ENCODE measurements at places on chromosomes 2 and 18. TPM values are rescaled to one million over a fixed set of nuclear protein-coding genes. Genes with fewer than 3 reads are reported as not detected.

UNC80 gene
- total RNA-seq, result 0.17 TPM

TGFA gene
- 0.84 TPM for total RNA-seq

DNA sequence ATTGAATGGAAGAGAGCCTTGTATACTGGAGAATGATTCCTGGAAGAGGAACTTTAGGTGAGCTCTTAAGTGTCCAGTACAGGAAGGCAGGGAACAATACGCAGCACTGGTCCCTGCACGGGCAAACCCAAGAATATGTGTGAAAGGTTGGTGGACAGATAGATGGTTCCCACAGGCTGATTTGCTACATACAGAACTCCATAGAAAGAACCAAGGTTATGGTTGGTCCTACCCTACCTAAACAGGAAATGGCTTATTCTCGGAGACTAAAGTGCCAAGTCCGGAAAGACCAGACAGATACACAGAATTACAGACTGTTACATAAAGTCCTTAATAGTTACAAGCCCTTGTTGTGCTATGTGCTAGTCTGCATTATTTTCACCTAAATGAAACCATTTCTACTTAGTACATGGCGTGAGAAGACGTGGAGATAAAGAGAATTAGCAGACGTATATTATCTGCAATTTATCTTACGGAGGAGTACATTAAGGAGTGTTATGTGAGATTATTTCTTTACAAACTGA, 1.2 kb downstream of the REV1 start:
- H3K36me3 ChIP-seq, result no peaks in the 10 kb centered on the region
- peak overlapping the region; percentile 88 for H3K4me3 ChIP-seq
- peaks cover 62% of the 10 kb centered on the region for H3K4me1 ChIP-seq
- no peaks in the 10 kb centered on the region for H3K27me3 ChIP-seq

DNA sequence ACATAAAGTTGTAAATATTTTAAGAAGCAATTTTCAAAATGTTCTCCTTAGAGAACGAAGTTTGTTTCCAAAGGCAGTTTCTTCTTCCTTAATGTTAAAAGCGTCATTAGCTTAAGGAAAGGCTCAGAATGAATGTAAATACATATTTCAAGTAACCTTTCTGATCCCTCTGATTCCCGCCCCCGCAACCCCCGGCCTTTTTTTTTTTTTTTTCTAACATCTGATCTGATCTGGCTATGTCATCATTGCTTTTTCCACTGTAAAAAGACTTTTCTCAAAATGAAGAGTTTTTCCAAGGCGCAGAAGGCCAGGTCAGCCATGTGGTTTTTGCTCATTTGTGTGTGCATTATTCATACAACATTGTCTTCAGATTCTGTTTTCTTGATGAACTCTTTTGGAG, 57.1 kb upstream of the MEIS1 start:
- DNase-seq, result no peak
- no peaks in the 10 kb centered on the region for H3K27me3 ChIP-seq
- H3K4me1 ChIP-seq, result no peaks in the 10 kb centered on the region
- no peak overlapping the region for H3K4me3 ChIP-seq
- no peak overlapping the region for H3K27ac ChIP-seq

DNA sequence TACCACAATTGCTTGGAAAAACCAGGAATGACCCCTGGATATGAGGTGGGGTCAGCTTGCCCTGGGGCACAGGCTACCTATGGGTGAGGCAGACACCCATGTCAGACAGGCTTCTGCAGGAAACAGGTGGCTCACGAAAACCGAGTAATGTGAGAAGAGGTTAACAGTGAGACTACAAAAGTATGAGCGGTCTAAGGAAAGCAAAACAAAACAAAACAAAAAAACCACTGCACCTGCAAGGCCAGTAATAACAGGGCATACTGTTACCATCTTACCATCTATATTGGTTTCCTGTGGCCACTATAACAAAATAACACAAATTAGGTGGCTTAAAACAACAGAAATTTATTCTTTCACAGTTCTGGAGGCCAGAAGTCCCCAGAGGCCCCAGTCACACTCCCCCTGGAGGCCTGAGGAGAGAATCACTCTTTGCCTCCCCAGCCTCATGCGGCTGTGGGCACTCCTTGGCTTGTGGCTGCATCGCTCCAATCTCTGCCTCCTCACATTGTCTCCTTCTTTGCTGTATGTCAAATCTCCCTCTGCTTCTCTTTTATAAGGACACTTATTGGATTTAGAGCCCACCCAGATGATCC, 86.6 kb upstream of the EPC2 start:
- H3K4me3 ChIP-seq, result no peak overlapping the region
- DNase-seq, result no peak
- H3K36me3 ChIP-seq, result no peaks in the 10 kb centered on the region
- H3K27ac ChIP-seq, result no peak overlapping the region
- no peaks in the 10 kb centered on the region for H3K4me1 ChIP-seq
- H3K27me3 ChIP-seq, result no peaks in the 10 kb centered on the region
